ENCODE measurements at places on chromosomes 6 and 20.
A peak's percentile ranks its signal among the peaks of the same experiment; 100 is the strongest.

GRCh38 chr20:63359164-63359934 lies 1.8 kb downstream of the CHRNA4 start:
- no peak for DNase-seq

DNA sequence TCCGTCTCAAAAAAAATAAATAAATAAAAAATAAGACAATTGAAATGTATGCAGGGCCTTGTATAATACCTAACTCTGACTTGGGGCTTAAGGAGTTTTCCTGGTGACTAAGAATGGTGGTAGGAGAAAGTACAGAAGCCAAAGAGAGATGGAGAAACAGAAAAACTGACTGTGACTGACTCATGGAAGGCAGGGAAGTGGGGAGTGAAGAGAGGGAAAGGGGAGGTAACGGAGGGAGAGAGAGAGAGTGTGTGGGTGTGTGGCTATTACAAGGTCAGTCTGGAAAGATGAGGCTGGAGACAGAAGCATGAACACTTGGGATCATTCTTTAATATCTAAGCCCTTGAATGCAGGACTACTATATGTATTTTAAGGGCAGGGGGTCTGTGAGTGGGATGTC lies 38.5 kb downstream of the SNRNP48 start:
- DNase-seq: no peak

DNA sequence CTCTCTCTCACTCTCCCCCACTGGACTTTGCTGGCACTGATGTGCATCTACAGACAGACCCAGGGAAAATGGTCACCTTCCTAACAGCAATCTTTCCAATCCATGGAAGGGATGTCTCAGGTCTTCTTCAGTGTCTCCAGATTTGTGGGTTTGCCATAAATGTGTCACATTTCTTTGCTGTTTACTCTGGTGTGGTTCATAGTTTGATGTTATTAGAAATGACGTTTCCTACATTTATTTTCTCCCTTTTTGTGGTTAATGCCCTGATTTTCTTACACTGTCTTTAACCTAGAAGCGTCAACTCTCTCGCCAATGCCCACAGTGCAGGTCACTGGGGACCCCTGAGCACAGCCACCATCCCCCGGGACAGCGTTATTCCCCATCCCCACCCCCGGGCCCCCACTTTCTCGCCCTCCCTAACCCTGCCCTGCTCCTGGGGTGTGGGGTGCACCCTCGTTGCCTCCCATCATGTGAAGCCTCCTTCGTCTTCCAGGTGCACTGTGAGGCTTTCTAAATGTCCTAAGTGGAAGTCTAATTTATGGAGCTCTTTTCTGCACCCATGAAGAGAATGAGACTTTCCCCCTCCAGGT lies 86.5 kb downstream of the YTHDF1 start:
- DNase-seq: no peak

DNA sequence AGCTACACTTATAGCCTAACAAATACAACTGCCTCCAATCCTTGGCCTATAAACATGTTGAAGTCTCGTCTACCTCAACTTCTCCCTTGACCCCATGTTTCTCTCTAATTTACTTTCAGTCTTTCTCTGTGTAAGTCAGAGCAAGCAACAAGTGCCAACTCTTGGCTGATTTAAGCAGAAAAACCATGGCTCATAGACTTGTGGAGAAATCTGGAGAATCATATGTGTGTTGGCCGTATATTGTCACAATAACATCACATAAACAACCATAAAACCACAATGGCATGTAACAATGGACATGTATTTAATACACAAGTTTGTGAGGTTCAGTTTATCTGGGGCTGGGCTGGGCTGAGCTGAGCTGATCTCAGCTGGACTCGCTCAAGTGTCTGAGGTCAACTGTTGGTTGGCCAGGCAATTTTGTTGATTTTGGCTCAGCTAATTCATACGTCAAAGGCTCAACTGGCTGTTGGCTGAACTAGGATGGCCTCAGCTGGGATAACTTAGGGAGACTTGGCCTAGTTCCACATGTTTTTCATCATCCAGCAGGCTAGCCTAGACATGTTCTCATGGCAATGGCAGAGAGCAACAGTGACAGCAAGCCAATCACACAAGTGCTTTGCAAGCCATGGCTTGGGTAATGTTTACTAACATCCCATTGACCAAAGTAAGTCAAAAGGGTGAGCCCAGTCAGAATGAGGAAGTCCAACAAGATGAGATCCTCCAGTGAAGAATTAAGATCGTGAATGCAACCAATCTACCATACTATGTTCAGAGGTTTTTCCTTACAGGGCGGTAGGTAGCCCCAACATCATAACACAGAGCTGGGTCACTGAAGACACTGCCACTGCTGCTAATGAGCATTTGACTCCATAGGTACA lies 12.9 kb upstream of the TBC1D22B start:
- peak; percentile 95 for DNase-seq

- no peak for DNase-seq
Observed at GRCh38 chr6:154457881-154458284, 52.6 kb downstream of the CNKSR3 start.

DNA sequence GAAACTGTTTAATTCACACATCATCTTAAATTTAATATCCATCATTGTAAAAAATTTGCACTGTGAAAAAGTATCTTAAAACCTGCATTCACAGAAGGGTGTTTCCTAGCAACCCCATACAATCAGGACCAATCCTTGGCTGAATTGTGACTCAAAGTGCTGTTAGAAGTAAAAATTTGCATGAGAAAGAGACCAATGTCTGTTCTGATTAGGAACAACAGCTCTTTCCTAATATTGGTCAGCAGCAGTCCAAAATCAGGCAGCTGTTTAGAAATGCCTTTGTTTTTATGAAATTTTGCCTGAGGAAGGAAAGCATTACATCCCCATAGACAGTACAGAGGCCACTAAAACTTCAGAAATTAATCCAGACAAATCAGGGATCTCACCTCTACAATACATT lies 987.0 kb downstream of the HACE1 start:
- DNase-seq: no peak

DNA sequence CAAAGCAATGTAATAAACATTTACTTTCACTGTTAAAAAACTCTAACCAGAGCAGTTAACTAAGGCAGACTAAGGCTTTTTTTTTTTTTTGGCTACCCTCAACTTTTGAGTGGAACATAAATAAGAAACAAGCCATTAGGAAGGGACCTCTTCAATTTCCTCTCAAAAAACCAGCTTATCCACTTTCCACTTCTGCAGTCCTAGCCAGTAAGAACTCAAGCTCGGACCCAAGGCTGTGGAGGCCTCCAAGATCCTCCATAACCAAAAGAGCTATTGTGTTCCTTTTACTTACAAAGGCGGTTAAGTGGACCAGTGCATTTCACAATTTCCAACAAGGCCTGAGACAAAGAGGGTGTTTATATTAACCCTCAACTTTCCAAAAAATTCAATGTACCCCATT lies 5.3 kb downstream of the KCNK5 start:
- no peak for DNase-seq

DNA sequence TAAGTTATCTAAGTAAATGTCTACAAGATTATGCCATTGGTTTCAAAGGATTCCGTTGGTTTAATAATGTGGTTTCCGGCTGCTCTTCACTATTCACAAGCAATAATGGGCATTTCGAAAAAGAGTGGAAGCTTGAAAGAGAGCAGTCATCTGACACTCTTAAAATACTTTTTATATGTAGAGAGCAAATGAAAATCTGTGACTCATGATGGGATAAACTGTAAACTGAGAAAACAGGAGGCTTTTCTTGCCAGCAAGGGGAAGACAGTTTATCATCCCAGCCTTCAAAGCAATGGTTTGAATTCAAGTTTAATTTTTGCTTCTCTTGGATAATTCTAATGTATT lies 145.7 kb downstream of the KHDC1L start:
- DNase-seq: no peak

GRCh38 chr20:58592076-58592695 lies 58.9 kb upstream of the STX16 start:
- no peak for DNase-seq

- DNase-seq: no peak
Observed at GRCh38 chr20:34559311-34560140, 1.0 kb downstream of the MAP1LC3A start.

DNA sequence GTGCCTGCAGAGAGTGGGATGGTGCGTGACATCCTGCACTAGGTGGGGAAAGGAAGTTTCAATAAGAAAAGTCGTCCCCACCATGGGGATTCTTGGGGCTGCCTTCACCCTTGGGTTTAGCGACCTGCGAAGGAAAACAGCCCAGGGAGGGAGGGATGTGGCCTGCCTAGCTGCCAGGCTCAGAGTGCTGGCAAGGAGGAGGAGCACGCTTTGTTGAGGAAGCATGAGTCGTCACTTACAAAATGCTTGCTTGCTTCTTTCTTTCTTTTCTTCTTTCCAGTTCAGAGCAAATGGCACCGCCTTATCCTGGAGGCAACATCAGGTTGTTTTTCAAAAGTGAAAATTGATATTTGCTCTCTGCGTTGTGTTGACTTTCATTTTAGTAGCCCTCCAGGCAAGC lies 123.2 kb downstream of the TFAP2C start:
- DNase-seq: no peak

DNA sequence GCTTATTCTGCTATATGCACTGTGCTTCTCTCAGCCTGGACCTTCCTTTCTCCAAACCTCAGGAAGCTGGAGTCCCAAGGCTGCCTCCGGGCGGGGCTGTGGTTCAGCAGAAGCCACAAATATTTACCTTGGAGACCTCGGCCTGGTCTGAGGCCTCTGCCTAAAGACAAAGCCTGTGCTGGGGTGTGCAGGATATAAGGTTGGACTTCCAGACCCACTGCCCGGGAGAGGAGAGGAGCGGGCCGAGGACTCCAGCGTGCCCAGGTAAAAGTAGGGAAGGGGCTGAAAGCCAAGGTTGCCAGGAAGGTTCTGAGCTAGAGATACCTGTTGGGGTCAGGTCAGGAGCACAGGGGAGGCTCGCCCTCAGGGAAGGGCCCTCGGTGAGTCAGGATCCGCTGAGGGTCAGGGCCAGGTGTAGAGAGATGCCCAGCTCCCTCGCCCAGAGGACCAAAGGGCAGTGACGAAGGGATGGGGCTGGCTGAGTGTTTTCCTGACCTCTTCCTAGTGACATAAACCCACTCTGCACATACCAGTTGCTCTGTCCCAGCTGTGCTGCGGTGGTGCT lies at the start of gene BPIFB1:
TSS of gene BPIFB1 (plus strand) at position 224 of the 565 bp plus-strand sequence. CDS start 2,860 bp downstream, outside the sequence.
- DNase-seq: no peak

- DNase-seq: peak; percentile 40
Observed at GRCh38 chr6:30344868-30345671, at the start of gene RPP21. TSS of gene RPP21 (plus strand) at chr6:30345156. CDS start at chr6:30345172, 16 bp downstream.

DNA sequence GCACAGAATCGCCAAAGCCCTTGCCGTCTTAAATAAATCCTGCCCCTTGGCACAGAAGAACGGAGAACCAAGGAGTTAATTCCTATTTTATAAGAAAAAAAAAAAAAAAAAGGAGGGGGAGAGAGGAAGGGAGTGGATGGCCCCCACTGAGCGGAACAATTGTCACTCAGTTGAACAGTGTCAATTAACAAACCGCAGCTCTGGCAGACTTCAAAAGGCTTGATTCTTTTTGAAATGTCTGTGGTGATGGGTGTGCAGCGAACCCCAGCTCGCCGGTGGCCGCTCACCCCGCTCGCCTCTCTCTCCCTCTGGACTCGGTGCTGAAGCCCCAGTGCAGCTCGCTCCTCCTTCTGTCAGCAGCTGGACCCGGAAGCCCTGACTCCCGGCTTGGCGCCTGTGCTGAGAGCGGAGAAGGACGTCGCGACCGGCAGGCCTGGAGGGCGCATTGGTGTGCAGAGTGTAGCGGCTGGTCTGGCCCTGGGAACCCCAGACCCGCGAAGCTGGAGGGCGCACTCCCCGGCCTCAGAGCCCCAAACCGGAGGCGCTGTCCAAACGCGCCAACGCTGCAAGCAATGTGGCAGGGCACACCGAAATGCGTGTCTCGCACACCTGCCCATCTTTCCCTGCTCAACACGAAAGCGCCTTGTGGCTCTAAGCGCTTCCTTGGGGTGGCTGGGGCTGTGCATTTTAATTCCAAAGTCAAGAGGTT lies 3.4 kb downstream of the LINC00237 start:
- no peak for DNase-seq

DNA sequence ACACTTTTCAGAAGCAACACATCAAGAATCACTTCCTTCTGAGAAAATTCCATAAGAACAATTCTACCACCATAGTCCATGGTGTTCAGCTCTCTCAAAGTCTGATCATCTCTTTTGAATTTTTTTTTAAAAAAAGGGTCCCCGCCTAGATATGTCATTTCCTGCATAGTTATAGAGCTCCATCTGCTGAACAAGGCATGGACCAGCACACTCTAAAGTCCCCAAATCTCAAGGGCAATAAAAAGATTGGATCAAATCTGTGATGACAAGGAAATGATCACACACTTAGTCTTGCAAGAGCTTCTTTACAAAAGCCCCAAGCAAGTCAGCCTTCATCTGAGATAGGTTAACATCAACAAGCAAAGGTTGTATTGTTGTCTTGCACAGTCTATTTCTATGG lies 100.7 kb upstream of the STMND1 start:
- no peak for DNase-seq

DNA sequence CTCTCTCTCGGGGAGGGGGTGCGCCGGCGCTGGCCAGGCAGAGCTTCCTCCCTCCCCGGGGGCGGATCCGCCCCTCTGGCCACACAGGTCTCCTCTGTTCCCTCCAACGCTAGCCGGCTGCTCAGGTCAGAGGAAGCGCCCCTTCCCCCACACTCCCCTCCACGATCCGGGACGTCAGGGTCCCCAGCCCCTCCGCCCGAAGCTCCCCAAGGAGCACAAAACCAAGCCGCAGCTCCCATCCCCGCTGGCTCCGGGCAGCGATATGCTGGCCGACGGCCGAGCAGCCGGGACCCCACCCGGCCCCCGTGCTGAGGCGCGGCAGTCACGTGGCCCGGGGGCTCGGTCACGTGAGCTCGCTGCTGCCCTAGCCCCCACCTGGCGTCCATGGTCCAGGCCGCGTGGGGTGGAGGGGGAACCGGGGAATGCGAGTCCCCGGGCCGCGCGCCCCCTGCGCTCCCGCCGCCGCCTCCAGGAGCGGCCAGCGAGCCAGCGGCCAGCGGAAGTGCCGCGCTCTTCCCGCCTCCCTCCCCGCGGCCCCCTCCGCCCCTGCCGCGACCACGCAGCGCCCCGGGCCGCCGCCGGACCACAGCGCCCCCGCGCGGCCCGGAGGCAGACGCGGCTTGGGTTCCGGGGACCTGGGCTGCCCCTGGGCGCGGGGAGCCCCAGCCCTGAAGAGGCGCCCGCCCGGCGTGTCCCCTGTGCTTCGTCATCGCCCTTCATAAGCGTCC lies at the start of gene SLC35B2:
TSS of gene SLC35B2 (minus strand) at position 504 of the 728 bp plus-strand sequence. CDS start at position 386, 118 bp downstream.
- DNase-seq: no peak

- no peak for DNase-seq
Observed at GRCh38 chr6:16296061-16296670, 57.8 kb downstream of the GMPR start.

GRCh38 chr20:58237318-58238132 lies 9.1 kb upstream of the ANKRD60 start:
- peak; percentile 82 for DNase-seq

All from fibroblast of skin of left quadriceps (primary cell).